T-helper 17 cell (primary cell): ENCODE measurements at places on chromosomes 11 and 22. TPM values are rescaled to one million over a fixed set of nuclear protein-coding genes. Genes with fewer than 3 reads are reported as not detected.

Gene OR10A3
- total RNA-seq, result not detected

Gene ROBO4
- not detected for total RNA-seq

Gene NTM
- total RNA-seq, result not detected

Gene CNTF
- total RNA-seq, result 4.3 TPM

Gene SPECC1L
- total RNA-seq, result 34.9 TPM

Gene HDHD5
- total RNA-seq, result 17.4 TPM
